Stimulated activated CD8-positive, alpha-beta memory T cell treated with anti-CD3 and anti-CD28 coated beads, Interleukin-7, amount 100 ng/mL, for 48 hours (primary cell): ENCODE measurements at places on chromosomes 2 and 18.
A peak's percentile ranks its signal among the peaks of the same experiment; 100 is the strongest.

DNA sequence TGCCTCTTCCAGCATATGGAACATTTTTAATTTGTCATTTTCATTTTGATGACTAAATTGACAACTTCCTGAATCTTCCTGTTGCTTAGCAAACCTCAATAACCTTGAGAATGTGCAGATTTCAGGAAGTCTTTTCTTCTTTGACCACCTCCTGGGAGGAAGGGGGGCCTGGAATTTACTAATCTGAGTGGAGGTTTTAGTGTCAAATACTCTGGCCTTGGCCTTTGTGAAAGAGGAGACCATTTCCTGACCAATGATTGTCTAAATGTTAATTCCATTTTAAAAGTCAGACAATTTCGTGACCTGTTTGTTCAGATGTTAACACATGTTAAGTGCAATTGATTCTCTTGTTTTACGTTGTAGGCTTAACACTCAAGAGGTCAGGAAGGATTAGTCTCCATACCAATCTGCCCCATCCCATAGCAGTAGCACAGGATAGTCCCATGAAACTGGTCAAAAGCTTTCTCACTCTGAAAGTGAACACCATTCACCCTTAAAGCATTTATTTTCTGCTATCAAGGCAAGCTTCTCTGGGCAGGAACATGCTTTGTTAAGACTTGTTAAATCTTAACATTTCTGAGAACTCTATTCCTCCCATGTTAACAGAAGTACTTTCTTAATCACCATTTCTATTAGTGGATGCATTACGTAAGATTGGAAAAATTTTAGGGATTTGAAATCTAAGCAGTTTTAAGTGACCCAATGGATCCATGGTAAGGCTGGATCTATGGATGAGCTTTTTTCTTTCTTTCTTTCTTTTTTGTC is 219.6 kb downstream of the RND3 start:
- DNase-seq = no peak

- DNase-seq = no peak
These were observed 226.7 kb downstream of the ARHGAP15 start for GRCh38 chr2:143355870-143356269.

- DNase-seq = peak; percentile 3
These were observed at the start of gene DAW1 for GRCh38 chr2:227871375-227871791. TSS of gene DAW1 (plus strand) at chr2:227871631. CDS start at chr2:227871690, 59 bp downstream.

GRCh38 chr2:200669308-200669707 is 83.5 kb downstream of the AOX1 start:
- DNase-seq = no peak

GRCh38 chr2:74441170-74441689 is 507 bp downstream of the RTKN start:
- no peak for DNase-seq
